CD4-positive, alpha-beta T cell treated with Interleukin-10 for 1 hour (primary cell): ENCODE measurements at places on chromosomes 6 and 20.
A peak's percentile ranks its signal among the peaks of the same experiment; 100 is the strongest.

- no peak for DNase-seq
These were observed 108.6 kb upstream of the DUSP22 start for GRCh38 chr6:183668-184067.

GRCh38 chr6:95280686-95281273 lies 296.6 kb upstream of the MANEA start:
- DNase-seq, result no peak

GRCh38 chr20:42595625-42596024 lies 594.1 kb downstream of the PTPRT start:
- no peak for DNase-seq

GRCh38 chr20:11246251-11246775 lies 572.5 kb upstream of the JAG1 start:
- DNase-seq, result no peak

GRCh38 chr6:39958947-39959346 lies 24.7 kb upstream of the MOCS1 start:
- no peak for DNase-seq

DNA sequence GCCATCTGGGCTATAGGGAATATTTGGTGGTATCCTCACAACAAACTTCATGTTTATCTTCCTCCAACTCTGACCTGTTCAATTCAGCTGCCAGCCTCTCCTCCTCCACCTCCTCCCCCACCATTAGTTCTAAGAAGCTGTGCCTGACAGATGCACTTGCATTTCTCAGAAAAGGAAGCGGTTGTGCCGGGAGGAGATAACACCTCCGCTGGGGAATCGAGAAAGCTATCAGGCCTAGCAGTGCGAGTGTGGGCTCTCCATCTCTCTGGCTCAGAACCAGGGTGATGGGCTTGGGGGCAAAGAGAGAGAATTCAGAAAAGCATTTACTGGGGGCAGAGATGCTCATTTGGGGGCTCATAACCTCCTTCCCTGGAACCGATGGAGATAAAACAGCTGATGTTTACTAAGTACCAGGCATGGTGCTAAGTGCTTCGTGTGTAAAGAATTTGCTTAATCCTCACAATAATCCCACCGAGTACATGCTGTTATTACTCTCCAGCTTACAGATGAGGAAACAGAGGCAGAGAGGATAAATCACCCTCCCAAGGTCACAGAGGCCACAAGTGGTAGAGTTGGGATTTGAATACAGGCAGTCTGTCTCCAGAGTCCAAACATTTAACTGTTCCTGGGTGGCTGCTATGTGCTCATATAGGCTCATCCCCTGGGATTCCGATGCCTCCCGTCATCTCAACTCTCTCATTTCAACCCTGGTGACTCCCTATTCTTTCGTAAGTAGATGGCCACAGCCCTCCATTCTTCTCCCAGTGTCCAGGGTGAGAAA lies 38.3 kb downstream of the COX4I2 start:
- DNase-seq, result peak; percentile 83

DNA sequence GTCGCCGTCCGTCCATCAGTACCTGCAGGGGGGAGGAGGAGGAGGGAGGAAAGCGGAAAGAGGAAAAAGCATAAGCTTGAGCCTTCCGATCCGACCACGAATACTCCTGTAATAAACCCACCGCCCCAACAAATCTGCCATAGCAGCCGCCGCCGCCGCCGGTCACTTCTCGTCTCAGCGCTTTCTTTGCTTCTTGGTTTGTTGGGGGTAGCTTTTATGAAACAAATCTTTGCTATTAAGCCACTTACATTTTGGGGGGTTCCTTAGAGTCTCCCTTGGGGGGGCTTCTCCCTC lies 277 bp downstream of the ADGRB3 start:
- no peak for DNase-seq

- DNase-seq, result no peak
These were observed 3.8 kb upstream of the AFG1L start for GRCh38 chr6:108291091-108291490.

DNA sequence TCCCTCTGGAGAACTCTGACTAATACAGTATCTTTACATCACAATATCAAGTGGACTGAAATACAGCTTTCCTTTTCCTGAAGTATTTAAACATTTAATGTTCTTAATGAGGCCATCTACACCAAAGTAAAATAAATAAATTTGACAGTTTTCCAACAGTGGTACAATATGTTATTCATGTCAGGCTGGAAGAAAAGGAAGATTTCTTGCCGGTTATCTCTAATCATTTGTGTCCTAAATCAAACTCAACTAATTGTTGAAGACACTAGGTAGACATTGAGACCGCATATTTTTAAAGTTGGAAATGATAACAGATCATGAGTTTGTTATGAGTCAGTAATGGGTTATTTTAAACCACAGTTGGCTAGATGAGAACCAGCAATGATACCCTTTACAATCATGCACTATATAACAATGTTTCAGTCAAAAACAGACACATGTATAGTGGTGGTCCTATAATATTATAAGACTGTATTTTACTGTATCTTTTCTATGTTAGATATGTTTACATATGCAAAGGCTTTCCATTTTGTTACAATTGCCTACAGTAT lies 241.6 kb downstream of the LMBRD1 start:
- DNase-seq, result no peak

- DNase-seq, result peak; percentile 47
These were observed 79.5 kb upstream of the MYL9 start for GRCh38 chr20:36461600-36462439.

GRCh38 chr6:48378884-48379407 lies 267.9 kb upstream of the PTCHD4 start:
- DNase-seq, result no peak

DNA sequence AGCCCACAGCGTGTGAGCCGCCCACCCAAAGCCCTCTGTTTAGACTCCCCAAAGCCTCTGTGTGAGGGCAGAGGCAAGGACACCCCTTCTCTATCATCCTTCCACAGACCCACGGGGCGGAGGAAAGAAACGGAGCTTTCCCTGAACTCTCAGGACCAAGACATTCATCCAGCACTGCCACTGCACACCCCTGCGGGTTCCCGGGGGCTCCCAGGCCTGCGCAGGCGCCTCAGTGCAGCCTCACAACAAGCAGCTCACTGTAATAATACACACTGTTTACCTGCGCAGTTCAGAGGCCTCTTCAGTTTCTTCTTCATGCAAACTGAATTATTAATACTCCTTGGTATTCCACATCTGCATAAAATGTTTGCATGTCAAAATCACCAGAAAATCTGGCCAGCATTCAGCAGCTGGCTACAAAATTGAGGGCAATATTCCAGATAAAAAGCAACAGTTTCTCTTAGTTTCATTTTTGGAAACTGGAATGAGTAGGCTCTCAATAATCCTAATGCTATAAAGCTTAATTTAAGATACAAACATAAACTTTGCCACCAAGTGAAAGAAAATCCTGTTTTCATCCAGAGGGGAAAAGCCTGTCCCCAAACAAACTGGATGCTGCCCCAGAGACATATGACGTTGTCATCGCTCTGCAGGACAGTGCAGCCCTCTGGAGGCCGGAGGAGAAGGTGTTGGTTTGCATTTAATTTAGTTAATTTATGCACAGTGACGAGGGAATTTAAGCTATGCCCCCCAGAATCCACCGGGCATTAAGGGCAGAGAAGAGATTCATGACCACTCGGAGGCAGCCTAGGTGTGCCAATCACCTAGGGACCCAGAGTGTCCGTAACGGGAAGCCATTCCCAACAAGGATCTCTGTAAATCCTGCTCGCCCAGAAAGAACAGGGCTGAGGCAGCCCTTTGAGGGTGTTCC lies 45.3 kb downstream of the NINL start:
- DNase-seq, result no peak

GRCh38 chr6:42168650-42169049 lies 4.5 kb upstream of the GUCA1A start:
- DNase-seq, result no peak

DNA sequence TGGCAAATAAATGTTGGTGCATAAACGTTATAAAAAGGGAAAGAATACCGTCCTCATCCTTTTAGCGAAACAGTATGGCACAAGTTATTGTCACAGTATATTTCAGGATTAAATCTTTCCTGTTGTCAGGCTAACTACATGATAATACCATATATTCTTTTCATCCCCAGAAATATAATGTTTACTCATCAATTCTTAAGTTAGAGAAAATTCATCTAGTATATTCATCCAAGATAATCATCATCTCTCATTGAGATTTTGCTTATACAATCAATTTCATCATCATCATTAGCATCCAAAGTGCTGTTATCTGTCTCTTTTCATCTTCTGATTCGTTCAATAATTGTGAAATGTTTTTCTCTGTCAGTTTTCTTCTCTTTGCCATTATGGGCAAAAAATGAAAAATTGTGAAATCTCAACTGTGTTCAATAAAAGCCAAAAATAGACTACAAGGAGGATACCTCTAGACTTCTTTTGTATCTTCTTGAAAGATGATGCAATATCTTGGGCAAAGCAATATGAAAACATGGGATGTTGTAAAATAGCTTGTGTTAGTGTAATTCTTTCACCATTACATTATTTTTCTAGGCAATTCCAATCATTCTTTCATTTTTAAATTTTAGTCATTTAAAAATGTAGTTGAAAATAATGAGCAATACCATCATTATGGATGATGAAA lies 2.6 kb downstream of the SPACA1 start:
- DNase-seq, result no peak

GRCh38 chr6:166581091-166581511 lies 5.4 kb downstream of the RAMACL start:
- DNase-seq, result no peak

DNA sequence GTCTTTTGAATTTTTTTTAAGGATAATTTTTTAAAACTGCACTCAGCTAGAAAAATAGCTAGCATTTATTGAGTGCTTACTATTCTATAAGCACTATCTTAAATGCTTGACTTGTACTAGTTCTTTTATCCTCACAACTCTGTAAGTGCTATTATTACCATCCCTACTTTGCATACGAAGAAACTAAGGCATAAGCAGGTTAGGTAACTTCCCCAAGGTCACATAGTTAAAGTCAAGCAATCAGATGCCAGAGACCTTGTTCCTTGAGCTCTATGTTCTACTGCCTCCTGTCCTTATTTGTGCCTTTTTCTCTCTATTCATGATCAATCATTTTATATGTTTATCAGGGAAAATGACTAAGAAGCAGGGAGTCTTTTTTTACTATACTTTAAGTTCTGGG lies 65.0 kb downstream of the GCLC start:
- no peak for DNase-seq
